Ascending aorta (tissue), 2 donors: ENCODE measurements at places on chromosomes 3 and 15.

- DNase-seq, result no peak
Observed at GRCh38 chr3:130702985-130703384, 43.6 kb downstream of the PIK3R4 start.

DNA sequence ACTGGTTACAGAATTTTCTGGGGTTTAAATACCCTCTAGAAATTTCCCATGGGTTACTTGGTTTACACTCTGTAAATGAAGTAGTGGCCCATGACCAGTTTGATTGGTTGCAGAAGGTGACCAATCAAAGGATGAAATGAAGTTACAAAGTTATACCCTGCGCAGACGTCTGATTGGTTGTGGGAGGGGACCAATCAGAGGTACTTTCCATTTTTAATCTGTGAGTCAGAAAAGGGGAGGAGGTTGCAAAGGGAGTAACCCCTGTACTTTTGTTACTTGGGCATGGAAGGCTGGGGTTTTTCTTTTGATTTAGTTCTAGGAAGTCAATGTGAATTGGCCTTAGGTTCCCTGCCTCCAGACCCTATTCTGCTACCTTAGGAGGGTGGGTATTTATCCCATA lies 18.7 kb upstream of the APH1B start:
- no peak for DNase-seq

DNA sequence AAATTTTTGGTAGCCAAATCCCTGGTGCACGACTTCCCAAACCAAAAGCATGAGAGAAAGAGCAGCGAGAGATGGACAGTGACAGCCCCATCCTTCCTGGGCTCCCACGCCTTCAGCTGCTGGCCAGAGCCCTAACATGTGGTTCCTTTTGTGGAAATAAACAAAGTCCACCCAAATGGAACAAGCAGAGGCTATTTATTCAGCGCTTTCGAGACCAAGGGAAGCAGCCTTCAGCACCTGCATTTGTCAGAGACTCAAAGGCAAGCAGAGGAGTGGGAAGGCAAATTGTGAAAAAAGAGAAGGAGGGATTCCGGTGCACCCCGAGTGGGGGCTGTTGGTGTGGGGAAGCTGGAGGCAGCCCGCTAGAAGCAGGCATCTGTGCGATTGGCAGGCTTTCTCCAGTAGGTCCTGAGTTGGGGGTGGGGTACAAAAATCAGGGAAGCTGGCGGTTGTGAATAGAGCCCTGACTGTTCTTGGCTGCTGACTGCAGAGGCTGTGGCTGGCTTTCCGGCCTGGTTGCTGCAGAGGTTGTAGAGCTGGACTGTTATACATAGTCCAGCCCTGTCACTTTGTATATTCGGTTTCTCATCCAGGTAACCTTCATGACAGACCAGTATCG lies 427.2 kb downstream of the OCA2 start:
- no peak for DNase-seq

- DNase-seq, result no peak
Observed at GRCh38 chr15:69098771-69099170, 61.7 kb upstream of the GLCE start.

DNA sequence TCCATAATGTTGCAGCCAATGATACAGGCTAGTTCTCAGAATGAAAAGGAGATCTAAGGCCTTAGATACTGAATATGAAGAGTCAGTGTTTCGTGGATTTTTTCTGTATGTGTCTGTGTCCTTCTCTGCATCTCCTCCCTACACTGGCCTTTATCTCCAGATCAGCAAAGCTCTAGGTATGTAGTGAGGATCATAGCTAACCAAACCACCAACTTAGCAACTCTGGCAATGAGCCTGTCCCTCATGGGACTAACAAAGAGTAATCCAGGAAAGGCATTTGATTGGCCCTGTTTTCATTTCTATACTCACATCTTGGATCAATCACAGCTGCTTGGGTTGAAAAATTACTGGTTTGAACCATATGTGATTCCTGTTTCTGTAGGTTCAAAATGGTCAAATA lies 18.6 kb upstream of the CNTN3 start:
- DNase-seq, result no peak

- DNase-seq, result no peak
Observed at GRCh38 chr3:64340641-64341101, 115.4 kb upstream of the PRICKLE2 start.

GRCh38 chr3:45549961-45550360 lies 44.6 kb upstream of the LIMD1 start:
- DNase-seq, result no peak

DNA sequence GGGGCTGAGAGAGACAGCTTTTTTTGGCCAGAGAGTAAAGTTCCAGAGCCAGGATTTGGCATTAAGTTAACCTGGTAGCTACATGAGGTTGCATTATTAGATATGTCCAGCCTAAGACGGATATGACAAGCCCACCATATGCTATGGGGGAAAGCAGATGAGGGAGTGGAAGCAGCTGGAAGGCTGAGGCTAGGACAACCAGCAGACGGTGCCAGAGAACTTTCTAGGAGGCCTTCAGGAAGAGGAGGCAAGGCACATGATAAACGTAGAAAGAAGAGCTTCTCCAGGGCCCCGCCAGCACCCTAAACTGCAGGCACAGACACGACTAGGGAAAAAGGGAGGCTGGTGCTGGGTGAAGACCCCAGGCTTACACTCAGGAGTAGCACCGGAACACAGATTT lies 87.0 kb downstream of the CTNNB1 start:
- no peak for DNase-seq

DNA sequence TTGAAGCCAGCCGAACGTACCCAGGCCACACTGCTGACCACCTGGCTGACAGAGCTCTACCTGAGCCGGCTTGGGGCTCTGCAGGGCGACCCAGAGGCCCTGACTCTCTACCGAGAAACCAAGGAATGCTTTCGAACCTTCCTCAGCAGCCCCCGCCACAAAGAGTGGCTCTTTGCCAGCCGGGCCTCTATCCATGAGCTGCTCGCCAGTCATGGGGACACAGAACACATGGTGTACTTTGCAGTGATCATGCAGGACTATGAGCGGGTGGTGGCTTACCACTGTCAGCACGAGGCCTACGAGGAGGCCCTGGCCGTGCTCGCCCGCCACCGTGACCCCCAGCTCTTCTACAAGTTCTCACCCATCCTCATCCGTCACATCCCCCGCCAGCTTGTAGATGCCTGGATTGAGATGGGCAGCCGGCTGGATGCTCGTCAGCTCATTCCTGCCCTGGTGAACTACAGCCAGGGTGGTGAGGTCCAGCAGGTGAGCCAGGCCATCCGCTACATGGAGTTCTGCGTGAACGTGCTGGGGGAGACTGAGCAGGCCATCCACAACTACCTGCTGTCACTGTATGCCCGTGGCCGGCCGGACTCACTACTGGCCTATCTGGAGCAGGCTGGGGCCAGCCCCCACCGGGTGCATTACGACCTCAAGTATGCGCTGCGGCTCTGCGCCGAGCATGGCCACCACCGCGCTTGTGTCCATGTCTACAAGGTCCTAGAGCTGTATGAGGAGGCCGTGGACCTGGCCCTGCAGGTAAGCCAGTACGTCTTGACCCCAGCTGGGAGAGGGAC lies 6.2 kb downstream of the VPS18 start:
- no peak for DNase-seq

GRCh38 chr15:75145027-75145841 lies 56.4 kb upstream of the C15orf39 start:
- DNase-seq, result no peak

GRCh38 chr3:162491952-162492351 lies 995.3 kb downstream of the OTOL1 start:
- DNase-seq, result no peak

GRCh38 chr3:136547293-136547692 lies 204.9 kb downstream of the STAG1 start:
- DNase-seq, result no peak

DNA sequence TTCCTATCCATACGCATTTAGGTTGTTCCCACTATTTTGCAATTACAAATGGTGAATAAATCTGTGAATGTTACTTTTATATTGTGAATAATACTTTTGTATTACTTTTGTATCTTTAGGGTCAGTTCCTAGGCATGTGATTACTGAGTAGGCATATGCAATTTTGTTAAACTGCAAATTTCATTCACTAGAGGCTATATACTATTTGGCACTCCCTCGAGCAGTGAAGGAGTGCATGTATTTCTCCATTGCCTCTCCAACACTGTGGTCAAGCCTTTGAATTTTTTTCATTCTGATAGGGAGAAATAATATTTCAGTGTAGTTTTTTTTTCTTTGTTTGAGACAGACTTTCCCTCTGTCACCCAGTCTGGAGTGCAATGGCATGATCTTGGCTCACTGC lies 8.4 kb upstream of the CMTM6 start:
- DNase-seq, result no peak

DNA sequence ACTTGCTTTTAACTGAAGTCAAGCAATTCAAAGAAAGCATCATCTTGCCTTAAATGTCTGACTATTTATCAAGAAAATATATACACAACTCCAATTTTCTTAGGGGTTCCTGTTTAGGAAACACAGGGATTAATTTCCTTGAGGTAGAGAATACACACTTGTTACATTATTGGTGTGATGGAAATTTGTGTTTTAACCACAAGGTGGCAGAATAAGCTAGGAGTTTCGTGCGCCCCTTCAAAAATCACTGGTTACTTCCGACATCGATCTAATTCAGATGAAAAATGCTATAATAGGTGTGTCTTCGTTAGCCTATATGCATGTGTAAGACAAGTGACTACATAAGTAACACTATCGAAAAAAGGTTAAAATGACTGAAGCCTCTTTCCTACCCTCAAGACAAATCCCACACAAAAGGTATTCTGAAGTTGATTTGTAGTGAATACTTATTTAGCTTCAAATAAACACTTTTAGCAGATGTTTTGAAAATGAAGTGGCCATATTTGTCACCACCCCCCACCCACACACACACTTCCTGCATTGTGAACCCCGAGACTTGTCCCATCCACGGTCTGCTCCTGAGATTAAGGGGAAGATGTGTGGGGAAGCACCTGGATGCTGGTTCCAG lies 246.5 kb downstream of the ROBO1 start:
- no peak for DNase-seq

GRCh38 chr3:126377211-126377610 lies 17.5 kb upstream of the CFAP100 start:
- no peak for DNase-seq

GRCh38 chr15:82709081-82709420 lies 624 bp downstream of the AP3B2 start:
- no peak for DNase-seq
